Activated T-cell treated with anti-CD3 and anti-CD28 coated beads, Interleukin-2, amount 50 U/mL, for 72 hours (primary cell): ENCODE measurements at places on chromosomes 5 and 9. TPM values are rescaled to one million over a fixed set of nuclear protein-coding genes. Genes with fewer than 3 reads are reported as not detected.

The FOXD4L4 gene
- 0.14 TPM for total RNA-seq

- DNase-seq: no peak
Observed at GRCh38 chr5:102668220-102668932, 86.7 kb upstream of the PAM start.

The KIF20A gene
- total RNA-seq: 39.9 TPM

The PTCD2 gene
- total RNA-seq: 13.8 TPM

The PCDHB5 gene
- total RNA-seq: not detected

GRCh38 chr5:157245476-157245875, 20.4 kb upstream of the CYFIP2 start:
- no peak for DNase-seq

The HTR4 gene
- not detected for total RNA-seq

DNA sequence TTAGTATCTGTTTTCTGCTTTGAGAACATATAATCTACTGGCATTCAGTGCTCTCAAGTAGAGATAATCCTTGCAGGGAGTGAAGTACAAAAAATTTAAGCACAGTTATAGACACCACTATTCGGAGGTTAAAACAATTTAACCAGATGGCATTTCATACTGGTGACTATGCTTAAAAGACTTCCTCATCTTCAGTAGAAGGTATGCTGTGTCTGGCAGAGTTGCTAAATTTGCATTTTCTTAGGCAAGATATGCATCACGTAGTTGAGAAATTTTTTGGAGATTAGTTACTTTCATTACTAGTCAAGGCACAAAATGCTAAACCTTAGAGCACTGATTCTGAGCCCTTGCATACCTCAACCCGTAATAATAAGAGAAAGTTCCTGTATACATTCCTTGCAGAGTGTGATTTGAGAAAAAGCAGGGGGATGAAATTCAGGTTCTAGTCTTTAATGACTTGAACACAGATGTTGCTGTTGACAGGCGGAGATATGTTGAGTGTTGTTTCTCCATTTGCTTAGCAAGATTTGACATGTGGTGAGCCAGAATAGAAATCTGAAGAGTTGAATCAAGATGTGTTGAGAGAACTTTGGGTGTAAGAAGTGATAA, 70.8 kb upstream of the STARD4 start:
- DNase-seq: no peak
